ENCODE measurements at places on chromosomes 6 and 20.

GRCh38 chr20:37123441-37123840, 27.6 kb upstream of the RBL1 start:
- DNase-seq: no peak

- peak; percentile 92 for DNase-seq
These were observed 15.0 kb upstream of the TBC1D22B start for GRCh38 chr6:37242429-37243052.

DNA sequence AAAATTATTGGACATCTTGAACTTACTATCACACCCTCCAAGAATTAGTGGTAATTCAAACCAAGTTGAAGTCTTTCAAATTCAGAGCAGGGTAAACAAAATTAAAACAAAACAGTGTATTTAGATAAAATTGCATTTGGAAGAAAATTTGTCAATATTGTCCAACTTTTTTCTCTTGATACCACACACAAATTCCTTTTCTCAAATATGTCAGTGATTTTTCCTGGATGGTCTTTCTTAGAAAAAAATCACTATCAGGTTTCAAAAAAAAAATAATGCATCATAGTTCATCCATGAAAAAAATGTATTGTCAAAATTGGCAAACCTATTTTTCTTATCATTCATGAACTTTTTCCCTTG, 667.1 kb downstream of the TENT5A start:
- no peak for DNase-seq

DNA sequence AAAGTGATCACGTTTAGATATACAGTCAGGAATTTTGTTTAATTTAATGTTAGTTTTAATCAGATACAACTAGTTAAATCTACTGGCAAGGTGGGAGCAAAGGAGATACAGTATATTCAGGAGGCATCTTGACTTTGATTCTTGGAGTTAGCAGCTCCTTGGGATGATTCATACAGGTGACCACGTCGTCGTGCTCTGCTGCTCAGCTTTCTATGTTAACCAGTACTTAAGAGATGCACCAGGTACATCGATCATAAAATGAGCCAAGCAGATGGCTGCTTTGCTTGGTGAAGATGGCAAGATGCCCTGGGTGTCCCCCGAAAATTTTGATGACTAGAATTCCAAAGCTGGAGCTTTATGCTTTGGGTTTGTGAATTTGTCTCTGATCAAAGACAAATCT, 64.7 kb downstream of the TBC1D7 start:
- no peak for DNase-seq

DNA sequence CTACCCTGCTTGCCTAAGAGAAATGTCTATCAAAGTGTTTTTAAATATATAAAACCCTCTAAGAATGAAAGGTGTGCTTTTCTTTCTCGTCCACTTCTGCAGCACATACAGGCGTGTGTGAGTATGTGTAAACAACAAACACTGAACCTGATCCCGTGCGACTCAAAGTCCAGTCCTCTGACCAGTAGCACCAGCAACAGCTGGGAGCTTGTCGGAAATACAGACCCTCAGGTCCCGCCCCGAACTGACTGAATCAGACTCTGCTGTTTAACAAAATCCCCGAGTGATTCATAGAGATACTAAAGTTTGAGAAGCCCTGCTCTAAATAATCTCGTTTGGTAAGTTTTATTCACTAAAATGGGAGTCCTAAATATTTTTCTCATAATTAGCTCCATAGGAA, 208.0 kb upstream of the KCNQ5 start:
- no peak for DNase-seq

- no peak for DNase-seq
These were observed 41.9 kb downstream of the KIF13A start for GRCh38 chr6:17945575-17945974.

DNA sequence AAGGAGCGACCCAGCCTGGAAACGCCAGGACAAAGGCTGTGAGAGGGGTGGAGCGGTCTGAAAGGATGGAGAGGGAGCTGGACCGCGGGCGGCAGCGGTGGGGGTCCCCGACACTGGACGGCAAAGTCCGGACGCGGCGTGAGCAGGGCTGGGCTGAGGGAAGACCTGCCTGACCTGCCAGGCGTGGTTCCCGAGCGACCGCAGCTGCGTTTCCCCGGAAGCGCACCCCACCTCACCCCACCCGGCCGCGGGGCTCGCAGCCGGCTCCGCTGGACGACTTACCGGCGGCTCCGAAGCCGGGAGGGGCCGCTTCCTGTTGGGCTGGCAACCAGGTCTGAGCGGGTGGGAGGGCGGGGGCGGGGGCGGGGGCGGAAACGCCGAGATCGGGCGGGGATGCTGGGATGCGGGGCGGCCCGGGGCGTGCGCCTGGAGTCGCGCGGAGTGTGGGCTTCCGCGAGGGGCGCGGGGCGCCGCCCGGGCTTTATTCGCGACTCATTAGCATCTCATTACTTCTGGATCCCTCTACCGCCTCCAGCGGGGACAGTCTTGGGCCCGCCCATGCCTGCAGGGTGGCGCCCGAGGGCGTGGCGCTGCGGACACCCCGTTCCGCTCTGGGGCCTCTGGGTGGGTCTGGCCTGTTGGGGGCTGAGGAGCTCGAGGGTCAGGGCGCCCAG, at the start of gene MICAL1:
Gene MICAL1 (minus strand): TSS at position 336 of the 674 bp plus-strand sequence. CDS start 1,576 bp downstream, outside the sequence.
- DNase-seq: peak; percentile 87

DNA sequence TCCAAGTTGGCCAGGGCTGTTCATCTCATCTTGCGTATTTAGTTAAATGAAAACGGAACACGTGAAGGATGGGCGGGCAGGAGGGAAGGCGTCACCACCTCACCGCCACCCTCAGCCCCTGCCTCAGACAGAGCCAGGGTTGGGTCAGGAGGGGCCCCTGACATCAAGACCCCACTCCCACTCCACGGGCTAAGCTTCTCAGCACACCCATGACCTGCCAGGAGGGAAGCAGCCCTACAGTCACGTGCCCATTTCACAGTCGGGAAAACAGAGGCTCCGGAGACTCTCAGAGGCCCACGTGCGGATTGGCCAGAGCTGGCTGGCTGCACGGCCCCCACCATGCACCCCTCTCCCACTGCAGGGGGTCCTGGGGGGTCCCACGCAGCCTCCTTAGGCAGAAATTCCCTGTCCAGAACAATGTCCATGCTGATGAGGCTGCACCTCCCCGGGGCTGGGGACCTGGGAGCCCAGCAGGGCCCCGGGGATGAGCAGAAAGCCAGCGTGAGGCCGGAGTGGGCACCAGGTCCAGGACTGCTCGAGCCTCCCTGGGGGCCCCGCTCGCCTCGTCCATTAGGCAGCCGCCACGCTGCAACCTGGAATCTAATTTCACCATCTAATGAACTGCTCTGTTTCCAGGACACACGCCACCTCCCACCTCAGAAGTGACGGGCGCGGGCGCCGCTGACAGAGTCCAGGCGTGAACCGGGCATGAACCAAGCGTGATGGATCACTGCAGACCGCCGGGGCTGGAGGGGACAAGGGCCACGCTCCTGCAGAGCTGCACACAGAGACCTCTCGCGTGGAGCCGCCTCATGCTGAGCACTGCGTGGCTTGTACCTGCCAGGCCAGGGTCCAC, 15.8 kb downstream of the KCNQ2 start:
- DNase-seq: no peak

GRCh38 chr20:1484438-1485116, 6.6 kb downstream of the SIRPB2 start:
- no peak for DNase-seq

GRCh38 chr6:98280492-98280891, 553.9 kb upstream of the POU3F2 start:
- DNase-seq: no peak

GRCh38 chr6:17167327-17167979, 65.6 kb downstream of the STMND1 start:
- DNase-seq: peak; percentile 89

DNA sequence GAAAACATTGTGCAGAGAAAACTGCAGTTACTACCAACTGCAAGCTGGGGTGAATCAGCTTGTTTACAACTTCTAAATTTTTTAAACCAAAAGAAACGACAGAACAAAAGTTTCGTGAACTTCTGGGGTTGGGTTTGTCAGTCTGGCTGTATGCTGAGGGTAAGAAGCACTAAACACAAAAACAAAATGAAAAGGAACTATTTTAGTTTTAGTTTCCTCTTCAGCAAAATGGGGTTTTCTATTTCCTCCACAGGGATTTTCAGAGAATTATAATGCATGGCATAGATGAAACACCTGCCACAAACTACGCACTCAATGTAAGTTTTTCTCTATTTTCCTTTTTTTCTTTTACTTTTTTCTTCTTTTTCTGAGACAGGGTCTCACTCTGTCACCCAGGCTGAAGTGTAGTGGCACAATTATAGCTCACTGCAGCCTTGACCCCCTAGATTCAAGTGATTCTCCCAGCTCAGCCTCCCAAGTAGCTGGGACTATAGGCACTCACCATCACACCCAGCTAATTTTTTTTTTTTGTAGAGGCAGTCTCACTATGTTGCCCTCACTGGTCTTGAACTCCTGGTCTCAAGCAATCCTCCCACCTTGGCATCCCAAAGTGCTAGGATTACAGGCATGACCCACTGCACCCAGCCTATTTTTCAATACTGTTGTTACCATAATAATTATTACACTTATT, 40.6 kb downstream of the CGA start:
- no peak for DNase-seq

- no peak for DNase-seq
These were observed 199.9 kb downstream of the EPHA7 start for GRCh38 chr6:93219447-93219846.

Data from islet precursor cell (in vitro differentiated cells).